Glomerular endothelial cell (primary cell): ENCODE measurements at places on chromosomes 5 and 9. TPM values are rescaled to one million over a fixed set of nuclear protein-coding genes. Genes with fewer than 3 reads are reported as not detected.

DNA sequence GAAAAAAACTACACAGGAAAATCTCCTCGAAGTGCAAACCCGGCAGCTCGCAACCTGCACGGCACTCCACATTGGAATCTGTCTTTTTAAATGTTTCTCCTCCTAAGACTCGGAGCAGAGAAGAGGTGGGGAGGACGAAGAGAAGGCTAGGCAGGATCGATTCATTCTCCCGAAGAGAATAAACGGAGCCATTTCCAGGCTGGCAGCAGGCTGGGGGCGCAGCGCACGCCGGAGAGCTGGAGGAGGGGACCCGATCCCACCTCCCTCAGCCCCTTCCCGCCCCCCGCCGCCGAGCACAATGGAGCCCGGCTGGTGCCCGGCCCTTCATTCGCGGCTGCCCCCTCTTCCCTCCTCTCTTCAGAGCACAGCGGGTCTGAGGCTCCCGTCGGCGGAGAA lies 628 bp downstream of the HOMER1 start:
- DNase-seq, result no peak

GRCh38 chr9:17318821-17319320 lies 184.0 kb downstream of the CNTLN start:
- DNase-seq, result no peak

DNA sequence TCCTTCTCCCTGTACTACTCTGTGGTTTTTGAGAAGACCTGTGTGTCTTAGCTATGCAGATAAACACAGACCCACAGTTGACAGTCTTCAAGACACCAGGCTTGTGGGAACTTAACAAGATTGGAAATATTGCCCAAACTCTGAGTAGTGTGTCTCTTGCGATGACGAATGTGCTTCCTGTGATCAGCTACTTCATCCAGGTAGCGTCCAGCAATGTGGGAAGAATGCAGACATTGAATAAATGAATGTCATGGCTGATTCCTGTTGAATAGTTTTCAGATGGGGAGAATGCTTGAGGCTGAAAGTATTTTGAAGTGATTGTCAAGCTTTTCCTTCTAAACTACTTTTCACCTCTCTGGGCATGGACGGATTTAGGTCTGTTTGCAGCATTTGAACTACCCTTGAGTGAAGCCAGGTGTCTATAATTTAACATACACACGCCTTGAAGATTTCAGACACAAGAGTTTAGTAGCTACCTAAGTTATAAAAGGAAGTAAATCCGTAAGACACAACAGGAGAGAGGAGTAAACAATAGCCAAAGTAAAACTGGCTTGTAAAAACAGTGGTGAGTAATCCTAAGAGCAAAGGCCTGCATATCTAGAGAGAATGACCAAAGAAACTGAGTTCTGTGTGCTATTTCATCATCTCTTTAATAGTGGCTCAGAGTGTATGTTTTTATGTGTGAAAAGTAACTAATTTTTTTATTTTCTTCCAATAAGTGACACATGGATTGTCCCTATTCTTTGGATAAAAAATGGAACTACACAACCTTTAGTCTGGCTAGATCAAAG lies 30.0 kb upstream of the ARL14EPL start:
- no peak for DNase-seq

Gene LCN2
- total RNA-seq, result not detected in 2 replicates

DNA sequence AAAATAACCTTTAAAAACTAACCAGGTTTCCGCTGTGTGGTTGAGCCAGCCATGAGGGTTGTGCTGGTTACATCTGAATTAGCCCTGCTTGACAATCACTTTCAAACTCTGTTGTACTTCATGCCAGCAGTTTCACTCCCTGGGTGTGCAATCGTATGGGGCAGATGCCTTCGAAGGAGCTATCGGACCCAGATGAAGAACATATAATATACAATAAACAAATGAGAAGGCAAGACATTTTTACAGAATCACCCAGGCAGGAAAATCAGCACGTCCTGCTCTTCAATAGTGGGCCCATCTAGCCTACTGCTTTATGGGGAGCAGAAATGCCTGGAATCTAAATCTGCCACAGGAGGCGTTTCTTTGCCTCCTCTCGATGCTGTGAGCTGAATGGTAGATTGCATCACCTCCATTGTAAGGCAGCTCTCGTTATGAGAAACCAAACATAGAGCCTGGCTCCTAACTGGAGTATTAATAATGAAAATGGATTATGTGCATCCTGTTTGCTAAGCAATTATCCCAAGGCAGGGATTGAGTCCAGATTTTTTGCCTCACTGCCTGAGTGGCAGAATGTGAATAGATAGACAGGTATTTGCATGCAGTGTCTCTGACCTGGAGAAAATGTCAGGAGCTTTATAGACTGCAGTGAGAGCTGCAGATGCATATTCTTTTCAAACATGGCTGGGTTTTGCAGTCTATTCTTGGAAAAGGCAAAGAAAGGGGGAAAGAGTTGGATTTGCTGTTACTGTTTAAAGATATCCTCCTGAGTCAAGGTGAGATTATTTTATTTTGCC lies 143.3 kb upstream of the SMARCA2 start:
- no peak for DNase-seq

DNA sequence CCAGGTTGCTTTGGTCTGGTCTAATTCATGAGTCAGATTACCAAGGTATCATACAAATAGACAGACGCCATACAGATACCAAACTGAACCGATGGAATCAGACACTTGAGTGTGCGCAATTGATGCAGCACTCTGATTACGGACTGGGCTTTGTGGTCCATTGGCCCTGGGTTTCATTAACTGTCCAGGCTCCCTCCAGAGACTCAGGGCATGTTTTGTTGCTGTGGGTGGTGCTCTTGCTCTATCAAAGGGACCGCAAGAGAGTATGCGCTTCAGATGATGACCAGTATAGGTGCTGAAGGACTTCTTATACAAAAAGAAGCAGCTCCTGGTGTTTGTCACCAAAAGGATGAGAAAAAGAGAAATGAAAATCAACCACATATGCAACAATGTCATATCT lies 36.9 kb upstream of the ANKRD55 start:
- no peak for DNase-seq

DNA sequence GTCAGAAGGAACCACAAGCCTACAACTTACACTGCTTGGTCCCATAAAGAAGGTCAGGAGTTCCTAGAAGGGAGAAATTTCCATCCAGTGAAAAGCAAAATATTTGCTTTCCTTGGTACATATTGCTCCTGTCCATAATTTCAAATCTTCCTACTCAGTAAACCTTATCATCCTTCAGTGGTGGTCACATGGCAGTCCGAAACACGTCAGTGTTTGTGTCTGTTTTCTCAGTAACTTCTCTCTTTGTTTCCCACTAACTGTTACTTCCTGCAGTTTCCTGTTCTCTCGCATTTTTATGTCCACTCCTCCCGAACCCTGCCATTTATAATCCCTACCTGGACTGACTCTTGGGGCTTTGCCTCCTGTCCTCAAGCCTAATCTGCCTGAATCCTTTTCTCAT lies 129.1 kb downstream of the FANCC start:
- DNase-seq, result no peak

DNA sequence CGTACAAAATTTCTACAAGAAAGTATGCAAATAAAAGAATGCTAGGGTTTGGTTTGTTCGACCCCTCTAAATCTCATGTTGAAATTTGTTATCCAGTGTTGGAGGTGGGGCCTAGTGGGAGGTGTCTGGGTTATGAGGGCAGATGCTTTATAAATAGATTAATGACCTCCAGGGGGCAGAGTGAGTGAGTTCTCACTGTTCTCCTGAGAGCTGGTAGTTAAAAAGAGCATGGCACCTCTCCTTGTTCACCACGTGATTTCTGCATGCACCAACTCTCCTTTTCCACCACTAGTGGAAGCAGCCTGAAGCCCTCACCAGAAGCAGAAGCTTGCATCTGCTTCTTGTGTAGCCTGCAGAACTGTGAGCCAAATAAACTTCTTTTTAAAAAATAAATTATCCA lies 50.4 kb upstream of the FAM170A start:
- DNase-seq, result peak; percentile 3

DNA sequence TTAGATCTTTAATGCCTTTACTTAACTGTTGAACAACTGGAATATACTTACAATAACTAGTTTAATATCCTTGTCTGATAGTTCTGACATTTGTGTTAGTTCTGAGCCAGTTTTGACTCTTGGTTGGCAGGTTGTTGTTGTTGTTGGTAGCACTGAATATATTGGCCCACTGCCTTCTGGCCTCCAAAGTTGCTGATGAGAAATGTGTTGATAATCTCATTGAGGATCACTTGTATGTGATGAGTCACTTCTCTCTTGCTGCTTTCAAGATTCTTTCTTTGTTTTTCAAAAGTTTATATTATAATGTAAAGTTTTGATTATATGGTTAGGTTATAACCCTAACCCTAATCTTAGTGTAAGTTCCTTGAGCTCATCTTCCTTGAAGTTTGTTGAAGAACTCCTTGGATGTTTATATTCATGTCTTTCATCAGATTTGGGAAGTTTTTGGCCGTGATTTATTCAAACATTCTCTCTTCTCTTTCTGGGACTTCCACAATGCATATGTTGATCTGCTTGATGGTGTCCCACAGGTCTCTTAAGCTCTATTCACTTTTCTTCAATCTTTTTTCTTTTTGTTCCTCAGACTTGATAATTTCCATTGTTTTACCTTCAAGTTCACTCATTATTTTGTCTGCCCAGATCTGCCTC lies 149.7 kb downstream of the FGF18 start:
- no peak for DNase-seq

GRCh38 chr5:136208916-136209315 lies 16.0 kb upstream of the SMIM32 start:
- no peak for DNase-seq

DNA sequence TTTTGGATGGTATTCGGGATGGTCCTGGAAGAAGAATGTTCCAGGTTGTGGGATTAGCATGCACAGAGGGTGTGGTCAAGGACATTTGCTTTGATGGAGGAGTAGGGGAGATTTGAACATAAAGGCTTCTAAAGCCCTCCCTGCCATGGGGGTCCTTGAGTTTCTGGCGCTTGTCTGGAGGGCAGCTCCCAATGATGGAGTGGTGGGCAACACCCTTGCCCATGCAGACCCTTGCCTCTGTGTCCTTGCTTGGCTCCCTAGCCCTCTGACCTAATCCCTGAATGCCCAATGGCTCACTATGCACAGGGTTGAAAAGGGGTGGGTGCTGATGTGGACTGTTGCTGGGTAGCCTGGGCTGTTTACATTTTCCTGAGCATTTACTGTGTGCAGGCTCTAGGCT lies 66.6 kb downstream of the RALGPS1 start:
- DNase-seq, result no peak
